ENCODE measurements at places on chromosomes 12 and 14.

GRCh38 chr14:103871596-103872480, 24.5 kb upstream of the PPP1R13B start:
- peak; percentile 72 for DNase-seq

DNA sequence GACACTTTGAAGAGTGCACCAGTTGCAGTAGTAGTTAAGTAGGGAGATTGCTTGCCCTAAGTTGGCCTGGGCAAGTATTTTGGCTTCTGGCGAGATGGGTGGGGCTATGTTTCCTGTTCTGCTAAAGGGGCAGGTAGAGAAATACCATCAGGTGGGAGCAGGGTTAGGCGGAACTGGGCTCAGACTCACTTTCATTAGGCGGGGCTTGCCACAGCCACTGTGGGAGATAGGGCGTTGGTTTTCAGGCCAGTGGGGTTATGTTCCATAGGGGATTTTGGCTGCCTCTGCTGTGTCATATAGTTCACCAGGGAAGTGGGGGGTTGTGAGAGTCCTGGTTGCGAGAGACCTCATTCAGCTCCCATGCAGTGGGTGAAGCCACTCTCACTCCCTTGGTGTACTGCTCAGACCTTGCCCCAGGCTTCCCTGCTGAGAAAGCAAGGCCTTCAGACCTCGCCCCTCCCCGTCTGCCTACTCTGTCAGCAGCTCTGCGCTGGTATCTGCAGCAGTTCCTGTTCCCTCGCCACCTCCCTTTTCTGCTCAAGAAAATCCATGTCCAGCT, 43.3 kb downstream of the AEBP2 start:
- no peak for DNase-seq

DNA sequence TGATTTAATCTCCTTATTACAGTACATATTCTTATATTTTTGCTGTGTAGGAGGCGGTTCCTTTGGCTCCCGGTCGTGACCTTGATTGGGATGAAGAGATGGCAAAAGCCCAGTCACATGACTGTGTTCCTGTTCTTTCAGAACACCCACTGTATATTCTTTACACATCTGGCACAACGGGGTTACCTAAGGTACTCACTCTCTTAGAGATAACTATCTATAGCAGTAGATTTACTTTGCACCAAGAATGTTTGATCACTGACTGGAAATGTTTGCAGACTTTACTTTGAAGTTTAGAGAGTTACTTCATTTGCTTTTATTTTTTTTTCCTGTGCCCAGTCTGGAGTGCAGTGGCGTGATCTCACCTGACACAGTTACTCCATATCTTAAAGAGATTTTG, 65.2 kb downstream of the ACSS3 start:
- DNase-seq: no peak

DNA sequence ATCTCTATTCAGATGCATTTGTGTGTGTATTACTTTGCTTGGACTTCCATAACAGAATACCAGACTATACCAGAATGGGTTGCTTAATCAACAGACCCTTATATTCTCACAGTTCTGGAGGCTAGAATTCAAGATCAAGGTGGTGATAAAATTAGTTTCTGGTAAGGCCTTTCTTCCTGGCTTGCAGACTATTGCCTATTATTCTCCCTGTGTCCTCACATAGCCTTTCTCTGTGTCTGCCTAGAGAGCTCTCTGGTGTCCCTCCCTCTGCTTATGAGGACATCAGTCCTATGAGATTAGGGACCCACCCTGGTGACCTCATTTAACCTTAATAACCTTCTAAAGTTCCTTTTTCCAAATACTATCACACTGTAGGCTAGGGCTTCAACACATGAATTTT, 106.0 kb downstream of the FAR2 start:
- DNase-seq: no peak

- no peak for DNase-seq
These were observed 13.5 kb downstream of the AMN1 start for GRCh38 chr12:31715283-31715825.

GRCh38 chr12:59093073-59093772, 172.9 kb upstream of the LRIG3 start:
- DNase-seq: no peak

GRCh38 chr12:90917431-90917830, 37.5 kb downstream of the CCER1 start:
- no peak for DNase-seq

DNA sequence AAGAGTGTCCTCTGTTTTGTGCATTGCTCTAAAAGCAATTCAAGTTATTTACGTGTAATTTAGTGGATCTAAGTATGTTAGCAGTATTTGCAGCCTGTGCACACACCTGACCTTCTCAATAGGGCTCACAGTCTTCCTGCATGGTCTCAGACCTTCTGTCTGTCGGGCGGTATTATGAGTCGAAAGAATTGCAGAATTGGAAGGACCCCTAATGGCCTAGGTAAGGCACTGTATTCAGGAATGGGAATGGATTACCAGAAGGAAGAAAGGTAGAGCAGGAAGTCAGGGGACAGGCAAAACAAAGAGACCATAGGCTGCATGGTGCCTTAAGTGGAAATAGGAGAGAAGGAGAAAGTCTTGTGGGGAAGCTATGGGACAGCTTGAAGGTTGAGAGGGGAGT, 341.6 kb downstream of the VRK1 start:
- no peak for DNase-seq

DNA sequence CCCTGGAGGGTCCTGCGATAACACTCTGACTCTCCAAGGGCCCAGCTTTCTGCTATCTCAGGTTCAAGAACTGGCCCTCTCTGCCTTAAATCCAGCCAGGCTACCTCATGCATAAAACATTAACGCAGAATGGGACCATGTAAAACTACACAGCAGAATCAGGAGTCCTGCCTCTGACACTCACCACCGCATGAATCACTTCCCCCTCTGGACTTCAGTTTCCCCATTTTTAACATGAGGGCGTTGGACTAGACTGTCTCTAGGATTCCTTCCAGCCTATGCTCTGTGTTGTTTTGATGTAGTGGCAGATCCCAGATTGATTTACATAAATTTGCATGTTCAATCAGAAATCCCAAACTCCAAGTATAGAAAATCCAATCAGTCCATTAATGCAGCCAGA, 3.3 kb downstream of the NCKAP5L start:
- no peak for DNase-seq

DNA sequence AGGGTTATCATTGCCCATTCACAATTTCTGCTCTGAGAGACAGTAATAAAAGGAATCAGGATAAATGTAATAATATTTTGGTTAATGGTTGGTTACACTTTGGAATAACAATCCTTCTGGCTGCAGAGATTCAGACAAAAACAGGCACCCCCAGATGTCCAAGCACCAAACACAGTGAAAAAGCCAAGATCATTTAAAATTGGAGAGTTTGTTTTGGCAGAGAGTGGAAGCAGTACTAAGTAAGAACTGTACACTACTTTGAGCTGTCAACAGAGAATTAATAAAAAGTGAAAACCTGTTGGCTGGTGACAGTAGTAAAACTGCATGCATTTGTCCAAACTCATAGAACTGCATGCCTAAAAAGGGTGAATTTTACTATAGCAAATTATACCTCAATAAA, 15.6 kb upstream of the IL22 start:
- no peak for DNase-seq

- DNase-seq: no peak
These were observed 3.1 kb downstream of the FUT8 start for GRCh38 chr14:65415613-65416012.

- no peak for DNase-seq
These were observed 285.3 kb downstream of the PDZRN4 start for GRCh38 chr12:41473441-41473840.

- no peak for DNase-seq
These were observed 121.3 kb downstream of the RPS29 start for GRCh38 chr14:49464885-49465284.

GRCh38 chr12:562634-563033, 100.6 kb downstream of the NINJ2 start:
- no peak for DNase-seq

GRCh38 chr14:76090616-76091391, 60.9 kb upstream of the GPATCH2L start:
- no peak for DNase-seq

DNA sequence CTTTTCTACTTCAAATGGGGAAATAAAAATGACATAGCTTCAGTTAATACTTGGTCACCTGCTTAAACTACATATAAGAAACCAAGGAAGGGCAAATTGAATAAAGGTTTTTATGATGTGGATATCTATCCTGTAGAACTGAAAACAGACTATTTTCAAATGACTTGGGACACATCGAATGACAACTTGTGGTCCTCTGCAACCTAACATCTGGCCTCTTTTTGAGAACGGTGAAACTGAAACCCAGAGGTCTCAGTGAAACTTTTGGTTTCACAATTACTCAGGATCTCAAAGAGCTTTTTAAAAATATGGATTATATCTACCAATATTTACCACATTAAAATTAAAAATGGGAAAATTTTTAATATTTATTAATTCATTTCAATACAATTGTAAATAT, 65.2 kb downstream of the PPP2R5E start:
- DNase-seq: peak; percentile 40

DNA sequence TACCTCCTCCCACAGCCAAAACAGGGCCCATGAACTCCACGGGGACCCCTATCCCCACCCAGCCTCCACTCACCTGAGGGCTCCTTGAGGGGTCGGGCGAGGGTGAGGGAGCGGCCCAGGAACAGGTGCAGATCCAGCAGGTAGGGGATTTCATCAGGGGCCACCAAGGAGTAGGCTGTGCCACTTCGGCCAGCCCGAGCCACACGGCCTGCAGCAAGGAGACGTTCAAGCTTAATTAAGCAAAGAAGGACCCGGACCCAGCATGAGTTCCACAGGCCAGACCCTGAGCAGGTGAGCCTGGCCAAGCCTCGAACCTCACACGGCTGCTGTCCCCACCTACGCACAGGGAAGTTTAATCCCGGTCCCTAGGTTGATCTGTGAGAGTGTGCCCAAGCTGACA, 15.6 kb downstream of the DDX54 start:
- no peak for DNase-seq

- no peak for DNase-seq
These were observed 117.1 kb downstream of the HMGA2 start for GRCh38 chr12:65941388-65941787.

DNA sequence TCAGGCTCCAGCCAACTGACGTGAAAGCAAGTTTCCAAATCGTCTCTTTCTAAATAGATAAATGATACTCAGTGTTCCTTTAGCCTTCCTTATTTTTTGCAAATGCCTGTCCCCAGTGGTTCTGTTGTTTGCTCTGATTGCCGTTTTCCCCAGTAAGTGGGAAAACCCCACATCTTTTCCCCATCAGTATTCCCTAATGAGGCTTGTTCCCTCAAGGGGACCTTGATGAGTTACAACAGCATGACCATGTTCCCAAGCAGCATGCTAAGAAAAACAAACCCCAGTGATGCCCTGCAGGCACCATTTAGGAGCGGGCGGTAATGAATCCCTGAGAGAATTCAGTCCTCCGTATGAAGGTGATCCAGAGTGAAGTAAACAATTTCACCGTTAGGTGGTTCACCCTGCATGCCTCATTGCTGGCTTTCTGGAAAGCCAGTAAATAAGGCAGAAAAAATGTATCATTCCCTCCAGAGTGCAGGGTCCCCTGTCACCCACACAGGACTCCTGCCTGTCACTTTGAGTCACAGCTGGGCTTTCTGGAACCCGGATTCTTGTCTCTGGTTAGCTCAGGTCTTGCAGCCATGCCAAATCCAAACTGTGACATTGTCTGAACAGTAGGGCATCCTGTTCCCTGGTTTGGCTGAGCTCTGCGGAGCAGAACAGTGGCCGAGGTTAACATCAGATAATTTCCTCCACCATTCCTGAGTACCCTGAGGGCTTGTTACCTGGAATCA, 222.6 kb downstream of the RGS6 start:
- DNase-seq: no peak

DNA sequence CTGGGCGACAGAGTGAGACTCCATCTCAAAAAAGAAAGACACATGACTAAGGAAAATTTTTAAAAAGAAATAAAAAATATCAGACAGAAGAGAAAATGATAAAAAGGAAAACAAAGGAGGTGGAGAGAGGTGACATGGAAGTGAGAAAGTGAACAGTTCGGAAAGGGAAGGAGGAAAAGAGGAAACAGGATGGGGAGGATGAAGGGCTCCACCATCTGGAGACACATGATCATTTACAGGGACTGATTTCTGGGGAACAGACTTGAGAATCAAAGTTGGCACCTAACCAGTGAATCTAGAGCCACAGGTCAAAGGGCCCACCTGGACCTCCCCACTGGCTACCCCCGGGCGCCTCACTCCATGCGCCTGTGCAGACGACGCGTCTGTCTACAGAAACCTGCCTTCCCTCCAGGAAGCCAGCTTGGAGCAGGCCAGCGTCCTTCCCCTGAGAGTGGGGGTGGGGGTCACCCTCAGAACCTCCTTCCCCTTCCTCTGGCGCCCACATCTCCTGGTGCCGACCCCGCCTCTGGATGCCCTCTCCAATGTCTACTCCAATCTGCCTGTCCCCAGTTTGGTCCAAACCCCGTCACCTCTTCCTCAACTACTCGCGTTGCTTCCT, 60.5 kb downstream of the AMN start:
- DNase-seq: no peak

GRCh38 chr12:81094718-81095360, 17.0 kb downstream of the ACSS3 start:
- no peak for DNase-seq

DNA sequence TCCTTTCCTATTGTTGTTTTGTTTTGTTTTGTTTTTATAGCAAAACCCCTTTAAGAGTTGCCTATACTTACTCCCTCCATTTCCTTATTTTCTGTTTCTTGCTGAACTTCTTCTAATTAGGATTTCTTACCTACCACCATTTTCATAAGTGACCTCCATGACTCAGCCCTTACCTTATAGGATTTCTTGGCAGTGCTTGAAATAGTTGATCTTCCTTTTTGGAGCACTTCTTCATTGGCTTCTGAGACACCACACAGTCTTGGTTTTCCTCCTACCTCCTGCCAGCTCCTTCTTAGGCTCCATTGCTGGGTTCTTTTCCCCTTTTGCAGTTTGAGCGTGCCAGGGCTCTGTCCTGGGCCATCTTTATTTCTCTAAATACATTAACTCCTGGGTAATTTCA, 23.4 kb upstream of the EID3 start:
- DNase-seq: no peak

DNA sequence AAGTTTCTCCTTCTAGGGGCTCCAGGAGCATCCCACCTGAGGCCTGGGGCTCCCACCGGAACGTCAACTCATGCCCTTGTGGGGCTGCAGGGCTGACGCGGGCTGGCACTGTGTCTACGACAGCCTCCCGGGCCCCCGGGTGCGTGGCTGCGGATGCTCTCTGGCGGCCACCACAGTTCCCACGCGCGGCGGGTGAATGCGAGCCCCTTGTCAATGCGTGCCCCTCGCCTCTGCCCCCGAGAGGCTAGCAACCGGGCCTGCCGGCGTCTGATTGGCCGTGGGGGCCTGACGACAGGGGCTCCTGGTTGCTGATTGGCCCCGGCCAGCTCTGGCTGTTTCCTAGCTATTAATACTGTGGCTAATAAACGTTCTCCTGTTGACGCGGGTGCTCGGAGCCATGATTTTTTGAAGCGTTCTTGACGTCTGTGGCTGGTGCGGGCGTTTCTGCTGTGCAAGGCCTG, 1.8 kb upstream of the MEG3 start:
- DNase-seq: no peak

All from GM18507 (cell line).